ENCODE measurements at places on chromosomes 2 and 18.

- DNase-seq: no peak
Measured at GRCh38 chr2:11329776-11330175, 14.7 kb downstream of the ROCK2 start.

- no peak for DNase-seq
Measured at GRCh38 chr18:43159086-43159770, 43.7 kb upstream of the RIT2 start.

- no peak for DNase-seq
Measured at GRCh38 chr2:104909317-104909716, 55.4 kb downstream of the POU3F3 start.

DNA sequence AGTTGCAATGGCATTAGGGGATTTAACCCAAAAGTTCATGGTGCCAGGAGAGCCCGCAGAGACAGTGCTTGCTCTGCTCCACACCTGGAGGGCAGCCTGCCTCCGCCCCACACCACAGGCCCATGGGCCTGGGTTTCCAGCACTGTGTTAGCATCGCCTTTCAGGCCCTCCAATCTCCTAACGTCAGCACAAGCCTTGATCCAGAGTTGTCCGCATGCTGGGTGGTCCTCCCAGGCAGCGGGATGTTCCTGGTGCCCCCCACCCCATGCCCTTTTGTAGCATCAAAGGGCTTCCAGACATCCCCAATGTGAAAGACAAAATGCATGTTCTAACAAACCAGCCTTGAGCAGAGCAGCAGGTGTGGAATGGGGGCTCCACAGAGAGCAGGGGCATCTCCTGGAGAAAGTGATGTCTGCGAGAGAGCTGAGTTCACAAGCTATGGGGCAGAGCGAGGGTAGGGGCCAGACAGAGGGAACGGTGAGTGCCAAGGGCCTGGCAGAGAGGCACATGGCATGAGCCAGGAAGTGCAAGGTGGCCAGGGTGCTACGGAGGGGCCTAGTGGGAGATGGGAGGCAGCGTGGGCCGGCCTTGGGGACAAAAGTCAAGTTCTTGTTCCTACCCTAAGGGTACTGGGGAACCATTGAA, 119.2 kb downstream of the CYP26B1 start:
- peak; percentile 12 for DNase-seq

GRCh38 chr2:27271631-27272340, 3.4 kb upstream of the DNAJC5G start:
- no peak for DNase-seq

DNA sequence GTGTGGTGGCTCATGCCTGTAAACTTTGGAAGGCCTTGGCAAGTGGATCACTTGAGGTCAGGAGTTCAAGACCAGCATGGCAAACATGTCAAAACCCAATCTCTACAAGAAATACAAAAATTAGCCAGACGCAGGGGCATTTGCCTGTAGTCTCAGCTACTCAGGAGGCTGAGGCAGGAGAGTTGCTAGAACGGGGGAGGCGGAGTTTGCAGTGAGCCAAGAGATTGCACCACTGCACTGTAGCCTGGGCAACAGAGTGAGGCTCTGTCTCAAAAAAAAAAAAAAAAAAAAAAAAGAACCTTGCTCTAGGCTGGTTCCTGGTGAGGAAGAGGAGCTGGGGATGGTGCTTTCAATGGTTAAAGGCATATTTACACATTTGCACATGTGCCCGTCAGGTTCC, 129.4 kb downstream of the LYPD6B start:
- no peak for DNase-seq

DNA sequence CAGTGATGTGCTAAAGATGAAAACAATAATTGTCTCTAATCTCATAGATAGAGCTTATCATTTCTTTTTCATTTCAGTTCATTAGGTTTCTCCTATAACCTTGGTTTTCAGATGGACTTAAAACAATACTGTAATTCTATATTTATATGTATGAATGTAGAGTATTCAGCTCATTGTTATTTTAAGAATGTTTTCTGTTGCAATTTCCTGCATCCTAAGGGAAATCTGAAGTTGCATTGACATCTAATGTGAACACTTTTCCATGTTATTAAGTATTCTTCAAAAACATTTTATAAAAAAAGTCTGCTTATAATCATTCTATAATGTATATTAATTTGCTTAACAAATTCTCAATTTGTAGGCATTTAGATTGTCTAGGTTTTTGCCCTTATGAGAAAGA, 288.9 kb downstream of the XIRP2 start:
- DNase-seq: no peak

GRCh38 chr2:64405581-64406406, 48.2 kb upstream of the LGALSL start:
- no peak for DNase-seq

GRCh38 chr2:86621280-86621943, 2.3 kb downstream of the RNF103 start:
- DNase-seq: no peak

DNA sequence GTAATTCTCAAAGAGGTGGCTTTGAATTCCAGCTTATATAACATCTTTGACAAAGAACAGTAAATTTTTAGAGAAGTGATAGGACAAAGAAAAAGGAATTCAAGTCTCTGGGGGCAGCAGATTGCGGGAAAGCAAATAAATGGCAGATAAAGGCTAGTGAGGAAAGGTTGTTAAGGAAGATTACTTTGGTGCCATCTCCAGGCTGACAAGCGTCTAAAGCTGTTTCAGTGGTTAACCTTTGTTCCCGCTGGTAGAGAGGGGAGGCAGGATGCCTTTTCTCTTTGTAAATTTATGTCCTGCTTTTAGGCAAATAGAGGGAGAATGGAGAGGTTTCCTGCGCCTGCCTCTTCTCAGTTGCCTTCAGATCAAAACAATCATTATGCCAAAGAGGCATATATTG, 431.2 kb upstream of the CHST9 start:
- no peak for DNase-seq

GRCh38 chr18:10546557-10547300, 20.9 kb downstream of the NAPG start:
- DNase-seq: no peak

- no peak for DNase-seq
Measured at GRCh38 chr2:200618590-200619021, 32.8 kb downstream of the AOX1 start.

DNA sequence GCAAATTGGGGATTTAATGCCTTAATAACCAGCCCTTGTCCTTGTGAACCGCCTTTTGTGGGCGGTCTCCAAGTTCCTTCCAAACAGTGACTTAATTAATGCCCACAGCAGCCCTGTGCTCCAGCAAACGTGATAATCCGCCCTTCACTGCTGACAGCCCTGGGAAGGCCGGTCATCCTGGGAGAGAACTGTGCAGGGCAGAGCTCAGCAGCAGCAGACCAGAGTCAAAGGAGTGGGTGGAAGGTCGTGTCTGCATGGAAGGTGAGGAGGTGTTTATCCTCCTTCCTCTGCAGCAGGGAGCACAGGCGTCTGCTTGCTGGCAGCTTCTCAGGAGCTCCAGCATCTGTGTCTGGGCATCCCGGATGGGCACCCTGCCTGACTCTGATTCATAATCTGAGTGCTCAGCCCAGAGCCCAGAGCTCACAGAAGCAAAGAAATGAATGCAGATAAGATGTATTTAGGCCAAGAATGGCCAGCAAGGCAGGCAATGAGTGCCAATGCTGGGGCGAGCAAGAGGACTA, 270.0 kb upstream of the PXDN start:
- DNase-seq: no peak

GRCh38 chr2:239398521-239398921, 2.3 kb downstream of the HDAC4 start:
- DNase-seq: peak; percentile 26

DNA sequence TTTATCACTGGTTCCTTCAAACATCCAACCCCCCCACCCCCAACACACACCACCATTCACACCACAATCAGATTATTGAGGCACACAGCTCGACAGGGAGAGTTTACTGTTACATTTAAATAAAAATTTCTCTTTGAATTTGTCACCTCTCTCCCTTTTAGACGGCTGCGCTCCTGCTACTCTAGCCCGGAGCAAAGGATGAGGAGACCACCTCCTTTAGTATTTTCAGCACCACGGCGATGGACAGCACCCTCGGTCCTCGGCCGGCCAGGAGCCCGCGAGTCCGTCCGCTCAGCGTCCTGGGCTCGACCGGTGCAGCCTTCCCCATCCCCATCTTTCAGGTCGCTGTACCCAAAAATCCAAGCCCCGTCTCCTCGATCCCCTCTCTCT, 892 bp downstream of the CELF4 start:
- DNase-seq: peak; percentile 82
